ENCODE measurements at places on chromosomes 11 and 22.

DNA sequence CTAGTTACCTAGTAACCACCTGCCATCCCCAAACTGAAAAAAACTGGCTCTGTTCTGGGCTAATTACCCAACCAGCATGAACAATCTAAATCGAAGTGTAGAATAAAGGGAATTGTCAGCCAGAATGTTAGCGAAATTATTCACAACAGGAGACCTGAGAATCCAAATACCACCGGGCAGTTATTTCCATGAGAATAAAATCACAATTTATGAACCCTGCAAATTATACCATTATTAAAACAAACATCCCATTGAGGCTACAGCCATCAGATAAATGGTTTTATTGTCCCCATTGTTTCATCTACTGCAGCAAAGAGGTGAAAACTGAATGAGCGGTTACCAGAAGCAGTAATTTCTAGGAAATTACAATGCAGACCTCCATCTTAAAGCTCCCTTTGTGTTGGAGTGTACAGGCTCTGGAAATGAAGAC lies 21.7 kb downstream of the FAM168A start:
- no peak for DNase-seq

DNA sequence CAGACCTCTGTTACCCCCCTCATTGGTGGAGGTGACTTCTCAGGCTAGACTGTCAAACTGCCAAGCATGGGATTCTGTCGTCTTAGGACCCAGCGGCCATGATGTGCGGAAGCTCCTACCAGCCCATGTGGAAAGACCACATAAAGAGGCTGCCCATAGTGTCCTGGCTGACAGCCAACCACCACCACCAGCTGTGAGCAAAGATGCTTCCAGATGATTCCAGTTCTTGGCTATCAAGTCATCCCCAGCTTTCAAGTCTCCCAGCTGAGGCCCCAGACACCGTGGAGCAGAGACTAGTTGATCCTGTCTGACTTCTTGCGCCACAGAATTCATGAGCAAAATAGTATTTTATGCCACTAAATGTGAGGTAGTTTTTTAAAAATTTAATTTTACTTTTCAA lies 32.9 kb downstream of the SCUBE1 start:
- DNase-seq = no peak

- DNase-seq = no peak
These were observed 382.5 kb upstream of the KIRREL3 start for GRCh38 chr11:127383026-127383425.

- no peak for DNase-seq
These were observed 333.0 kb upstream of the NARS2 start for GRCh38 chr11:78907636-78908035.

DNA sequence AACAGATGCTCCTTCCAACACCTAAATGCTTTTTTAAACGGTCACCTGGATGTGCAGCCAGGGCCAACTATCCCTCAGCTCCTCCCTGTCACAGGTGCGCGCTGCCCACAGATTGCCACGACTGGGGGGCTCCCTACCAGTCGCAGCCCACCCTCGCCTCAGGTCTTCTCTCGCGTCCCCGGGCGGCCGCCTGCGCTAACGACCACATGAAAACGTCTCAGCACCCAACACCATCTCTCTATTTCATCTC lies 469 bp downstream of the ZBED5 start:
- no peak for DNase-seq

DNA sequence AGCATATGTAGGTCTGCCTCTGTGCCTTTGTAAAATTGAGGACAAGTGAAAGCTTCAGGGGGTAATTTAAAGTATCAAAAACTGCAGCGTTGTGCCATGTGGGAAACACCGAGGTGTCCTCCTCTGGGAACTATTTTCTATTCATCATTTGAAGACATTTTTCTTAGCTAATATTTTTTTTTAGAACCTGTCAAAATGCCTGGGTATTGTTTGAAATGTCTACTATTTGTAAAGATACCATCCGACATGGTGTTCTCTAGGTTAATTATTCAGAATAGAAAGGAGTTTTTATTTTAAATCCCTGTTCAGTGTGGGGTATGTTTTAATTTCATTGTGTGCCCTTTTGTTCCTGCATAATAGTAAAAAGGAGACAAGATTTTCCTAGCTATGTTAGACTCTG lies 490.8 kb downstream of the NELL1 start:
- no peak for DNase-seq
